Breast epithelium (tissue), 4 donors: ENCODE measurements at places on chromosomes 16 and 17. TPM values are rescaled to one million over a fixed set of nuclear protein-coding genes. Genes with fewer than 3 reads are reported as not detected.

GRCh38 chr16:31364421-31364820, 9.4 kb downstream of the ITGAX start:
- H3K36me3 ChIP-seq, result no peaks in the 10 kb centered on the region
- no peak overlapping the region for H3K4me3 ChIP-seq
- H3K4me1 ChIP-seq, result no peaks in the 10 kb centered on the region

Gene ACSM3
- 0.80 TPM for total RNA-seq

DNA sequence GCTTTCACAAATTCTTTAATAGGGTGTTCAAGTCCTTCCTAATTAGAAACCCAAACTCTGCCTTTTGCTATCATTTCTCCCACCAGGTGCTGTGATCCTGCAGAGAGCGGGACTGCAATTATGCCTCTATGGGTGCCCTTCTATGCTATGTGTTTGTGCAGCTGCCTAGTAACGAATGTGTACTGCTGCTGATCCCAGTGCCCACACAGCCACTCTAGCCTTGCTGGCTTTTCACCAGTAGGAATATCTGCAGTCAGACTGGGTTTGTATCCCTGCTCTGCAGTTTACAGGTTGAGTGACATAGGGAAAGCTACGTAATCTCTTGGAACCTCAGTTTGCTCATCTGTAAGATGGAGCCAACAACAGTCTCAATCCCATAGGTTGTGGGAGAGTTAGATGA, 179.6 kb upstream of the IRX3 start:
- H3K4me1 ChIP-seq, result no peaks in the 10 kb centered on the region
- no peak for DNase-seq
- H3K36me3 ChIP-seq, result no peaks in the 10 kb centered on the region
- no peaks in the 10 kb centered on the region for H3K27me3 ChIP-seq
- H3K27ac ChIP-seq, result no peak overlapping the region

Gene TCAP
- 0.66 TPM for total RNA-seq

GRCh38 chr16:30983898-30984610, 953 bp upstream of the HSD3B7 start:
- no peak overlapping the region for H3K4me3 ChIP-seq
- H3K27me3 ChIP-seq, result no peaks in the 10 kb centered on the region
- H3K27ac ChIP-seq, result no peak overlapping the region
- H3K36me3 ChIP-seq, result peaks cover 16% of the 10 kb centered on the region
- DNase-seq, result no peak

Gene CES5A
- total RNA-seq, result not detected

- no peak overlapping the region for H3K4me3 ChIP-seq
- no peak for DNase-seq
- peaks cover 9% of the 10 kb centered on the region for H3K27me3 ChIP-seq
- no peaks in the 10 kb centered on the region for H3K4me1 ChIP-seq
- H3K36me3 ChIP-seq, result no peaks in the 10 kb centered on the region
Measured at GRCh38 chr16:27907457-27907972, 156.0 kb downstream of the GSG1L start.

Gene PRKCB
- total RNA-seq, result 5.3 TPM

DNA sequence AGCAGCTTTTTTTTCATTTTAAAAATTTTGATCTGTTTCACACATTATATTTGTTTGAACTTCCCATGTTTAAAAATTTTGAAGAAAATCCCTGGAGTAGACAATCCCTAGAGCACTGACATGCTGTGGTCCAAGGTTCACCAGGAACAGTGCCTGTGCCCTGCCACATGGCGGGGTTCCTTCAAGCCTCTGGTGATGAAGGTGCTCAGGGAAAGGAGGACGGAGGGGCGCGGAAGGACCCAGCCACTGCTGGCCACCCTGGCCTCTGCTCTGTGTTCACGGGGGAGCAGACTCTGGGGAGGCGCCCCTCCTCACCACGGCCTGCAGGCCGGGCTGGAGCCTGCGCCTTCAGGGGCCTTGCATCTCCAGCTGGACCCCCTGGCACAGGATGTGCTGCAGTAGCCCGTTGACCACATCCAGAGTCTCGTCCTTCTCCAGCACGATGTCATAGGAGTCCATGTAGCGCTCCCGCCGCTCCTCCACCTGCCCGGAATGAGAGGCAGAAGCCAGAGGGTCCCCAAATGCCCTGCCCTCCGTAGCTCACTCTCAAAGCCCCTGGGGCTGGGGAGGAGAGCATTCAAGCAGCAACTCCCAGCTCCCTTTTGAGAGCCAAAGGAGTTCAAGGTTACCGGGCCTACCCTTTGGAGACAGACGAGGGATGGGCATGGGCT, 10.7 kb downstream of the NT5C3B start:
- no peaks in the 10 kb centered on the region for H3K36me3 ChIP-seq
- no peaks in the 10 kb centered on the region for H3K27me3 ChIP-seq
- peak; percentile 34 for DNase-seq
- H3K4me1 ChIP-seq, result no peaks in the 10 kb centered on the region

Gene RDM1
- total RNA-seq, result not detected

Gene TLCD2
- 10.9 TPM for total RNA-seq

GRCh38 chr17:82204831-82205719, 7.6 kb downstream of the CCDC57 start:
- H3K4me1 ChIP-seq, result no peaks in the 10 kb centered on the region
- no peaks in the 10 kb centered on the region for H3K36me3 ChIP-seq
- no peaks in the 10 kb centered on the region for H3K27me3 ChIP-seq
- DNase-seq, result no peak
- peak overlapping the region; percentile 92 for H3K27ac ChIP-seq

GRCh38 chr16:8511464-8511863, 78.8 kb downstream of the TMEM114 start:
- no peaks in the 10 kb centered on the region for H3K27me3 ChIP-seq
- no peaks in the 10 kb centered on the region for H3K36me3 ChIP-seq
- H3K4me3 ChIP-seq, result no peak overlapping the region
- H3K27ac ChIP-seq, result no peak overlapping the region
- no peak for DNase-seq
- H3K4me1 ChIP-seq, result no peaks in the 10 kb centered on the region

Gene USH1G
- total RNA-seq, result not detected

GRCh38 chr17:8117980-8118768, at the start of gene ALOXE3:
ALOXE3 (minus strand) TSS chr17:8118514; CDS start chr17:8117990, 524 bp downstream.
- no peaks in the 10 kb centered on the region for H3K36me3 ChIP-seq
- peaks cover 7% of the 10 kb centered on the region for H3K4me1 ChIP-seq
- DNase-seq, result peak; percentile 73
- H3K27me3 ChIP-seq, result peaks cover 6% of the 10 kb centered on the region

DNA sequence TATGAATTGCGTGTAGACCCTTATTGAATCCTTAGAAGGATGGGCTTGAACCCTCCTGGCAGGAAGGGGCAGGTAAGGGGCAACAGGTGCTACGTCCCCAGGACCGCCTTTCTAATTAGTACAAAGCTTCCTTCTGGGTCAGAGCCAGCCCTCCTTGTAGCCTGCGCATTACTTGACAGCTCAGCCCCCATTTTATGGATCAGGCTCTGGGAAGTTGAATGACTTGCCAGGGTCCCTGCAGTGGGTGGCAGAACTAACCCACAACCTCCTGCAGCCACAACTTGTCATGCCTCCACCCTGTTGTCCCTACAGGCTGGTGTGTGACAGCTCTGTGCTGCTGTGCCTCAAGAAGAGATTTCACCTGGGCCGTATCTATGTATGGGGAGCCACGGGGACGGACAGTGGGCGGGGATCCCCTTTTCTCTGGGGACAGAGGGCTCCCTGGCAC, 2.7 kb downstream of the MYO15B start:
- peaks cover 7% of the 10 kb centered on the region for H3K4me1 ChIP-seq
- H3K36me3 ChIP-seq, result no peaks in the 10 kb centered on the region
- H3K27ac ChIP-seq, result peak overlapping the region; percentile 96
- no peak overlapping the region for H3K4me3 ChIP-seq
- H3K27me3 ChIP-seq, result no peaks in the 10 kb centered on the region

Gene SNX20
- total RNA-seq, result 1.3 TPM

Gene MAP2K4
- total RNA-seq, result 38.7 TPM
